ENCODE measurements at places on chromosomes 6 and 20.

GRCh38 chr6:96974516-96974915 is 50.0 kb downstream of the KLHL32 start:
- no peak for DNase-seq

DNA sequence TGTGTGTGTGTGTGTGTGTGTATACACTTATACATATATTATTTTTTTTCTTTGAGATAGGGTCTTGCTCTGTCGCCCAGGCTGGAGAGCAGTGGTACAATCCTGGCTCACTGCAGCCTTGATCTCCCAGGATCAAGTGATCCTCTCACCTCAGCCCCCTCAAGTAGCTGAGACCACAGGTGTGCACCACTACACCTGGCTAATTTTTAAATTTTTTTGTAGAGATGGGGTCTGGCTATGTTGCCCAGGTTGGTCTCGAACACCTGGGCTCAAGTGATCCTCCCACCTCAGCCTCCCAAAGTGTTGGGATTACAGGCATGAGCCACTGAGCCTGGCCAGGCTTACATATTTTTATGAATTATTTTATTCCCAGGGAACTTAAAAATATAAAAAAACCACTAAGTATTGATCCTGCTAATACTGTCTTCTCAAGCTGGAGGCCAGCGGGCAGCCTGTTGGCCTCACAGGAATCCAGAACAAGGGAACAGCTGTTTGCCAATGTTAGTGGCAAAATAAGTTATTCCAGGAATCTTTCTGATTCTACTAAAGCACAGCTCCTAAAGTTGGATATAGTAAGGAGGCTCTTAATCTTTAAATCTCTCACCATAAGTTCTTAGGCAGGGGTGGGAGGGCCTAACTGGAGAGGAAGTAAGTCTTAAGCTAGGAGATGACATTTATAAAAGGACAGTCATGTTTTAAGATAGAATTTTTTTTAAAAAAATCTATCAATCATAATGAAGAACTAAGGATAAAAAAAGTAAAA is 135.5 kb upstream of the NUP153 start:
- no peak for DNase-seq

- DNase-seq: no peak
Observed at GRCh38 chr20:18380908-18381529, 85.8 kb downstream of the DZANK1 start.

- DNase-seq: no peak
Observed at GRCh38 chr6:147942363-147942762, 400.3 kb upstream of the SASH1 start.

Data from stimulated activated CD4-positive, alpha-beta T cell treated with anti-CD3 and anti-CD28 coated beads, Interleukin-2, amount 100 ng/mL, for 4 hours (primary cell).